NCI-H1092 (cell line): ENCODE measurements at places on chromosomes 3 and 15.

GRCh38 chr3:62582495-62583172 is 209.3 kb upstream of the FEZF2 start:
- peak; percentile 13 for DNase-seq

GRCh38 chr3:42115946-42116345 is 24.8 kb downstream of the TRAK1 start:
- no peak for DNase-seq

GRCh38 chr3:37729119-37729518 is 132.6 kb upstream of the CTDSPL start:
- DNase-seq: no peak

- DNase-seq: no peak
These were observed 45.7 kb downstream of the TCF12 start for GRCh38 chr15:56964182-56964581.

GRCh38 chr3:172347895-172348679 is 100.2 kb downstream of the GHSR start:
- DNase-seq: no peak

DNA sequence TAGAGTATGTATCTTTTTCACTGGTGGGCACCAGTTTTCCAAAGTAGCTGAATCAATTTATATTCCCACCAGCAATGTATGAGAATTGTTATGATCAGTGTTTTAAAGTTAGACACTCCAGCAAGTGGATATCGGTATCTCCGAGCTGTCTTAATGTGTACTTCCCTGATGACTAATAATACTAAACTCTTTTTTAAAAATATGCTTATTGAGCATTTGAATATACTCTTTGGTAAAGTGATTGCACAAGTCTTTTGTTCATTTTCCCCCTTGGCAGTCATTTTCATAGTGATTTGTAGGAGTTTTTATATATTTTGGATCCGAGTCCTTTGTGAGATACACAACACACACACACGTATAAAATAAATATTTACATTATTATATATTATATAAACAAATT is 12.5 kb upstream of the FEM1B start:
- no peak for DNase-seq

- no peak for DNase-seq
These were observed 77.6 kb upstream of the ACP3 start for GRCh38 chr3:132239587-132239986.

GRCh38 chr3:135967867-135968266 is 2.3 kb downstream of the PPP2R3A start:
- no peak for DNase-seq

GRCh38 chr3:160703974-160704373 is 27.0 kb downstream of the ARL14 start:
- DNase-seq: no peak

- DNase-seq: no peak
These were observed 30.9 kb downstream of the RBMS3 start for GRCh38 chr3:29311795-29312194.
